Inflammatory macrophage (primary cell): ENCODE measurements at places on chromosomes 13 and 19.

DNA sequence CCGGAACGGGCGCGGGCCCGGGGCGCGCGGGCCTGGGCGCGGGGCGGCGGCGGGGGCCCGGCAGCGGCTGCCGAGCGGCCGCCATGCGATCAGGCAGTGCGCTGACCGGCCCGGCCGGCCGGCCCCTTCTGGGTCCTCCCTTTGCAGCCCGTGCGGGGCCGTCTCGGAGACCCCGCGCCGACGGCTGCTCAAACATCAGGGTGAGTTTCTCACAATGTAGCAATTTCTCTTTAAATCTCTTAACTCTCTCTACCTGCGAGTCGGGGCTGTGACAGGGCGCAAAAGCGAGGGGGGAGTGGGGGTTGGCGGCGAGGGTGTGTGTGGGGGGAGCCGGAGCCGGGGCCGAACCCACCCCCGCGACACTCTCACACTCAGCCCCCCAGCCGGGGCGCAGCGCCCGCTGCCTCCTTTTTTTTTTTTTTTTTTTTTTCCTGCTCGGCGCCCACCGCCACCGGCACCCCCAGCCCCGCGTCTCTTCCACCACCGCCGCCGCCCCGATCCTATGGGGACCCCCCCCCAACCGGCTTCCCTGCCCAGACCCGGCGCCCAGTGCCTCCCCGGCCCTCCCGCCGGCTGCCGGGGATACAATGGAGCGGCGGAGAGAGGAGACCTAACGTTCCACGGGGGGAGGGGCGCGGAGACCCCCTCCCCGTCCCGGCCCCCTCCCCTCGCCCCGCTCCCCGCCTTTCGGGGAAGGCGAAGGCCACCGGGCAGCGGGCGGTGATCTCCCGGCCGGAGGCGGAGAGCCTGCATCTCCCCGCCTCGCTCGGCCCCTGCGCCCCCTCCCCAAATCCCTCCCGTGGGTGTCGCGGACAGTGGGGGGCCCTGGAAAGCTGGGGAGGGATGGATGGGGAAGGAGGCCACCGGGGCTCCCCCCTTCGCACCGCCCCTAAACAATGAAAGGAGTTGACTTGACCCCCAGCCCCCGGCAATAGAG, at the start of gene BICRA:
BICRA (plus strand) TSS at position 166 of the 937 bp plus-strand sequence. CDS start 64,441 bp downstream, outside the sequence.
- DNase-seq: peak; percentile 72

DNA sequence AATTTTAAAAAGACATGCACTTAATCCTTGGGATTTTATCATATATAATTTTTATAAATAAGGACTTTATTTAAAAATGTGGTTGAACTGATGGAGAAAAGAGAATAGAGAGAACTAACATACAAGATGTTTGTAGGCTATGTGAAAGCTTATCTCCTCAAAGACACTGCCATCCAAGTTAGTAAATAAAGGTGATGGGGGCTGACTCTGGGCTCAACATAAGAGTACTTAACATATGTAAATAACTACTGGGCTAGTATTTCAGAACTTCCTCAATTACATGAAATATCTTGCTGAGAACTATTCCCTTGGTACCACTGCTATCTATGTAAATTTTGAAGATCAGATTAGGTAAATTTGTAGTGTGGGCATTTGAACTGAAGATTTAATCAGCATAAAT, 1017.3 kb upstream of the PCDH20 start:
- no peak for DNase-seq

DNA sequence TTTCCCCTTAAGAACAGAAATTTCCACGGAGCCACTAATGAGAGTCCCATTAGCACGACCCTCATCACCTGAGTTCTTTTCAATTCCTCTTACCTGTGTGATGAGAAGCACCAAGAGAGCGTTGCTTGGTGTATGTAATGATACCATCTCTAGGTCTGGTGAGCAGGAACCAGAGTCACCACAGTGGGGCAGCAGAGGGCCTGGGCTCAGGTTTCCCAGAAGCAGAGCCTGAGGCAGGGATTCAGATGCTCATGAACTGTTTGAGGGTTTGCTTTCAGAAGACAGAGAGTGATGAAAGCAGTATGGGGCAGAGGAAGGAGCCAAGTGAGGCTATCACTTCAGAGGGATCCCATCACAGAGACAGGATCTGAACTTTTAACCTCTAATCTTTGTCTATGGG, 3.1 kb upstream of the PTPRH start:
- peak; percentile 63 for DNase-seq

DNA sequence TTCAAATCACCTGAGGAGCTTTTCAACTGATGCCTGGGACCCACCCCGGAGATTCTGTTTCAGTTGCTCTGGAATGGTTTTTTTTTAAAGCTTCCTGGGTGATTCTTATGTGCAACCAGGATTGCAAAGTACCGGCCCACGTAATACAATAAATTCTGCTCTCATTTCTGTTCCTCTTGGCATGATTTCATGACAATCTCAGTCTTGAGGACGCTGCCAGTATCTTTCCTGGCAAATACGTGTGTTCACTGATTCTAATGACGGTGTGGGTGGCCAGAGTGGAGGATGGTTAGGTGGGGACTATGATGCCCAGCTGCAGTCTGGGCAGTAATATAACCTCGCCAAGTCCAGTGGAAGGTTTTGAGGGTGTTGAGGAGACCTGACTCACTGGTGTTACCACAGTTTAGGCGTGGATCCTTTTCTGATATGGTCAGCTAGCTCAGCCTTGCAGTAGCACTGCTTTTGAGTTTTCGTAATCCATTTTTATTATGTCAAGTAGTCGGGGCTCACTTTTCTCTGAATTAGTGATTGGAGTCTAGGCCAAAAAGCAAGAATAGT, 49.4 kb downstream of the FAM124A start:
- peak; percentile 31 for DNase-seq

DNA sequence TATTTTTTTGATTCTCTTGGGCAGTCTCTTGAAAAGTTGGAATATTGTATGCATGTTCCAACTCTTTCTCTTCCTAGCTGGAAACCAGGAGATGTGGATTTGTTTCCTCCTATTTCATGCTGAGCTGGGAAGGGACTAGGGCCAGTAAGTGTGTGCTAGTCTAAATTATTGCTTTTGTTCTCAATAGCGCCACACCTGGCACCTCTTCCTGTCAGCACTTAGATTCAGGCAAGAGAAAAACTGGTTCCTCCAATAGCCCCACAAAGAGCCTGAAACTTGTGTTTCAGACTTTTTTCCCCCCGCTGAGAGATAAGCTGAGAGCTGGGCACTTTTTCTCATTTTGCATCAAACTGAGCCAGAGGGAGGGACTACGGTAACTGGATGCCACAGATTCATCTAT, 353.4 kb downstream of the OLFM4 start:
- DNase-seq: no peak

DNA sequence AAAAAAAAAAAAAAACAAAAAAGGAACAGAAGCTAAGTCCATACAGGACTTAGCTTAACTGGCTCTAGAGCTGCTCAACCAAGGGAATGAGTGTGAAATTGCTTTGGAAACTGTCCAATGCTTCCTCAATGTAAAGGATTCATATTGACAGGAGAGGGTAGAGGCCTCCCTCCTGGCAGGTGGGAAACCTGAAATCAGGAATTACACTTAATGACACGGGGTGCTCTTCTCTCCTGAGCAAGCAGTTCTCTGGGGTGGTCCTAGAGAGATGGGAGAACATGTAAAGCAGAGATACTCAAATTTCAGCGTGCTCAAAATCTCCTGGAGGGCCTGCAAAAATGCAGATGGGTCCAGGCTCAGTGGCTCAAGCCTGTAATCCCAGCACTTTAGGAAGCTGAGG, 3.6 kb upstream of the MAG start:
- no peak for DNase-seq

DNA sequence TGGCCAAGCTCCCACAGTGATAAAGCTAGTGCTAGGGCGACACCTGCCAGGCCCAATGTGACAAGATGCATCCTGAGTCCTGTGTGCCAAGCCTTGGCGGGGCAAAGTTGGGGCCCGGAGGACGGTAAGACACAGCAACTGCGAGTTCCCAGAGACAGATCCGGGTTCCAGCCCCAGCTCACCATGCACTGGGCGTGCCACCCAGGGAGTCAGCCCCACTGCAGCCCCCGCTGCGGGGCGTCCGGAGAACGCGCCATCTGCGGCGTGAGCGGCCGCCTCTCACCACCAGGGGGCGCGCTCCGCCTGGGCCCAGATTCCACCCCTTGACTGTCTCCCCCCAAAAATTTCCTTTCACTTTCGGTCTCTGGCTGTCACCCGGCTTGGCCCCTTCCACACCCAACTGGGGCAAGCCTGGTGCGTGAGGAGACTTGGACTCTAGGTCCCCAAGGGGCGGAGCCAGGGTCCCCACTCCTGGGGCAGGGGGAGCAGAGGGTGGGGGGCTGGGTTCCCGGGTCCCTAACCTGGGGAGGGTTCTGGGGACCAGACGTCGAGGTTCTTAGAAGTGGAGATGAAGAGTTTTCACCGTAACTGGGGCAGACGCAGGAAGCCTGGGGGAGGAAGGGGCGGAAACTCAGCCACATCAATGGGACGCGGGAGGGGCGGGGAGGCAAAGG, at the start of gene FLT3LG:
FLT3LG (plus strand) TSS at position 348 of the 674 bp plus-strand sequence. CDS start 425 bp downstream, outside the sequence.
- peak; percentile 69 for DNase-seq

GRCh38 chr13:94233401-94233800, 246.1 kb downstream of the DCT start:
- peak; percentile 17 for DNase-seq

- no peak for DNase-seq
Measured at GRCh38 chr19:8115805-8116396, 33.5 kb downstream of the FBN3 start.

DNA sequence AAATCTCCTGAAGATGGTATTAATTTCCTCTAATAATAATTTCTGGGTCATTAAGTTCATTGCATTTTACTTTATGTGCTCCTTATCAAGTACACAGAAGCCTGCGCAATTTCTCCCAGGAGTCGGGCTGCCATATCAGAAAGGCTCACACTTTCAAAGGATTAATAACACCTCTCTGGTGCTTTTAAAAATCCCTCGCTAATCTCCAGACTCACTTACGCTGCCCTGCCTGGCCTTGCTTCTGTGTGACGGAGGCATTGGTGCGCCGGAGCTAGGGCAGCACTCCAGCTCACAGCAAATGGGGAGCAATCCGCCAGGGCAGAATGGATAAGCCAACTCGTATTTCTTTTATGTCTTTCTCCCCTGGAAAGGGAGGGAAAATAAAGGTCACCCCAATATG, 300.8 kb downstream of the EFNB2 start:
- DNase-seq: no peak

- DNase-seq: no peak
Measured at GRCh38 chr13:35856084-35856483, 275.1 kb downstream of the DCLK1 start.

DNA sequence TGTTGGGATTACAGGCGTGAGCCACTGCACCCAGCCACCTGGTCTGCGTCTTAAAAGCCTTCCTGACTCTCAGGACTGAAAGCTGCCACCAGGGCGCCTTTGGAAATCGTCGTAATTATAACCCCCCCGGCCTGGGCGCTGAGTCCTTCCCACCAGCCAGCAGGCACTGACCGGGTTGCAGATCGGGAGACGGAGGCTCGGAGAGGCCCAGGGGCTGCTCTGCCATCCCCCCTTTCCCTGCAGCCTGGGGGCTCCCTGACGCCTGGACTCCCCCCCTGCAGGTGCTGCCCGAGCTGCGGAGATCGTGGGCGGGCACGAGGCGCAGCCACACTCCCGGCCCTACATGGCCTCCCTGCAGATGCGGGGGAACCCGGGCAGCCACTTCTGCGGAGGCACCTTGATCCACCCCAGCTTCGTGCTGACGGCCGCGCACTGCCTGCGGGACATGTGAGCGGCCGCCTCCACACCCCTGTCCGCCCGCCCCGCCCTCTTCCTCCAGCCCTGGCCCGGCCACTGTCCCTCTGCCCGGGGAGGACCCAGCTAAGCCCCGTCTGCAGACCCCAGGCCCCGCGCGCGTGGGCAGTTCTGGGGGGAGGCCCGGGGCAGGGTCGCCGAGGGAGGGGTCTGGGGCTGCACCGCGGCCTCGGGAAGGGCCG, 2.5 kb downstream of the PRTN3 start:
- DNase-seq: peak; percentile 49

GRCh38 chr13:33548069-33548468, 262.5 kb upstream of the STARD13 start:
- DNase-seq: peak; percentile 69

DNA sequence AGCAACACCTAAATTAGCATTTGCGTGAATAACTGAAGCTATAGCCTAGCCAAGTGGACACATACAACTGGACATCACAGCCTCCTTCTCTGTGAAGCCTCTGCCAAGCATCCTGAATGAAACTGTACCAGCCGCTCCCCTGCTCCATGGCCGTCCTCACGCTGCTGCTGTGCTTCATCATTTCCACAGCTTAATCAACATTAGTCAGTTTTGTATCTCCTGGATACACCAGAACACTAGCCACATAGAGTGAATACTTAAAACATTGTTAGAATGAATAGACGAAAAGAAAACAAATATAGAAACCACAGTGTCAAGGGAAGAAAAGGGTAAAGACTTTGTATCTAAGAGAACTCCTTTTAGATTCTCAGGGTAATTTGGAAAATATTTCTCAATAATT, 1526.9 kb downstream of the EFNB2 start:
- DNase-seq: no peak

GRCh38 chr19:46404055-46404752, 9.2 kb downstream of the CCDC8 start:
- DNase-seq: no peak

DNA sequence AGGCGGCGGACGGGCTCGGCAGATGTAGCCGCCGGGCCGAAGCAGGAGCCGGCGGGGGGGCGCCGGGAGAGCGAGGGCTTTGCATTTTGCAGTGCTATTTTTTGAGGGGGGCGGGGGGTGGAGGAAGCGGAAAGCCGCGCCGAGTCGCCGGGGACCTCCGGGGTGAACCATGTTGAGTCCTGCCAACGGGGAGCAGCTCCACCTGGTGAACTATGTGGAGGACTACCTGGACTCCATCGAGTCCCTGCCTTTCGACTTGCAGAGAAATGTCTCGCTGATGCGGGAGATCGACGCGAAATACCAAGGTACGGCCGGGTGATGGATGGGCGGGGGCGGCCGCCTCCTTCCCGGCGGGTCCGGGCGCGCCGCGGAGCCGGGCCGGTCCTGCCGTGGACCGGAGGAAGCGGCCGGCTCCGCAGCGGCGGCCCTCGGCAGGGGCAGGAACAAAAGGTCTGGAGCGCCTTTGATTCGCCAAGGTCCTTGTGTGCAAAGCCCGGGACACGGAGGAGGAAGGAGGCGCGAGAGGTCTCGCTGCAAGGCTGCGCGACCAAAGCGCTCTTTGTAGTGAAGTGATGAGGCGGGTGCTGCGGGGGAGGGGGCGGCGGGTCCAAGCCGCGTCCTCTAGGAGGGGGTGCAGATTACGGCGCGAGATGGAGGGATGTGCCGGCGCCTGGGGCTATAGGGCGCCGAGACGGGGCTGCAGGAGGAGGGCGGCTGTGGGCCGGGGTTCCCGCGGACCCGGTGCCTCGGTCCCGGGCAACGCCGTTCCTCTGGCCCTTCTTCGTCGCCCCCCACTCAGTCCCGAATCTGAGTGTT, 689 bp downstream of the ING1 start:
- DNase-seq: peak; percentile 72

DNA sequence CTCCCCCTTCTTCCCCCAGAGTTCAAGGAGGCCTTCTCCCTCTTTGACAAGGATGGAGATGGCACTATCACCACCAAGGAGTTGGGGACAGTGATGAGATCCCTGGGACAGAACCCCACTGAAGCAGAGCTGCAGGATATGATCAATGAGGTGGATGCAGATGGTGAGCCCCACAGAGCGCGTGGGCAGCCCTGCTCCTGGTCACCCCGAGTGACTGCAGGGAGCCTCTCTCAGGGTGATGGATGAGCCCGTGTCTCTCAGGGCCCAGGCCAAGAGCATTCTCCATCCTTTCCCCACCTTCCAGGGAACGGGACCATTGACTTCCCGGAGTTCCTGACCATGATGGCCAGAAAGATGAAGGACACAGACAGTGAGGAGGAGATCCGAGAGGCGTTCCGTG, 7.0 kb downstream of the CALM3 start:
- DNase-seq: no peak

- no peak for DNase-seq
Measured at GRCh38 chr19:42919757-42920079, 2.0 kb upstream of the PSG6 start.

- no peak for DNase-seq
Measured at GRCh38 chr13:109369353-109370052, 416.9 kb downstream of the IRS2 start.
